Retinal pigment epithelial cell (primary cell): ENCODE measurements at places on chromosomes 12 and 14.

- no peak for DNase-seq
Observed at GRCh38 chr14:89491711-89492381, 74.8 kb upstream of the FOXN3 start.

GRCh38 chr12:121558956-121559355, 21.9 kb downstream of the KDM2B start:
- DNase-seq = no peak

DNA sequence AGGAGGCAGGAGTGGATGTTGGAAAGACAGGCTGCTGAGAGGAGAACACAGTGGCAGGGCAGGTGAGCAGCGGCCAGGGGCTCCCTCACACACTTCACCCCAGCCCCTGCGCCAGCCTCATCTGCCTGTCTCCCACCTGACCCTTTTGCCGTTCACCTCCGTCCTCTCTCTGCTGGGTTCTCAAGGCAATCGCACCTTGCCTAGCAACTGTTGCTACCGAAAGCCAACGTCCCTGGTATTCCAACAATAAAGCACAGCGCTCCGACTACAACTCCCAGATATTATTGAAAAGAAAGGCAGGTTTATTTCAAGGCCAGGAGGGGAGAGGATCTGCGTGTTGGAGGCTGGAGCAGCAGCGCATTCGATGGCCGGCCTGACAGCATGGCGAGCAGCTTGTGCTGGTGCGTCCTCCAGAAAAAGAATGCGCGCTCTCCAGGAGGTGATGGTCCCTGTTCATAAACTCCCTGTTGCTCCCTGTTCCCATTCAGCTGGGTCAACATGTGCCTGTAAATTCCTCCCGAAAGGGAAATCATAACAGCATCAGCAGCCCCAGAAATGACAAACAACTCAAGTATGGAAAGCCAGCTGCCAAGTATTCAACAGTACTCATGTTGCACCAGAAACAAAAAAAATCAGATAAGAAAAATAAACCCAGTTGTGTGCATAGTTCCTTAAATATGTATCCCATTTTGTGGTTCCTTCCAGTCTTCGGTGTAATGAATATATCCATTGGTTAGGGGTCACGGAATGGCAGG, 153.0 kb upstream of the DIO3 start:
- DNase-seq = no peak

- DNase-seq = no peak
Observed at GRCh38 chr14:70993931-70994330, 86.7 kb downstream of the PCNX1 start.

DNA sequence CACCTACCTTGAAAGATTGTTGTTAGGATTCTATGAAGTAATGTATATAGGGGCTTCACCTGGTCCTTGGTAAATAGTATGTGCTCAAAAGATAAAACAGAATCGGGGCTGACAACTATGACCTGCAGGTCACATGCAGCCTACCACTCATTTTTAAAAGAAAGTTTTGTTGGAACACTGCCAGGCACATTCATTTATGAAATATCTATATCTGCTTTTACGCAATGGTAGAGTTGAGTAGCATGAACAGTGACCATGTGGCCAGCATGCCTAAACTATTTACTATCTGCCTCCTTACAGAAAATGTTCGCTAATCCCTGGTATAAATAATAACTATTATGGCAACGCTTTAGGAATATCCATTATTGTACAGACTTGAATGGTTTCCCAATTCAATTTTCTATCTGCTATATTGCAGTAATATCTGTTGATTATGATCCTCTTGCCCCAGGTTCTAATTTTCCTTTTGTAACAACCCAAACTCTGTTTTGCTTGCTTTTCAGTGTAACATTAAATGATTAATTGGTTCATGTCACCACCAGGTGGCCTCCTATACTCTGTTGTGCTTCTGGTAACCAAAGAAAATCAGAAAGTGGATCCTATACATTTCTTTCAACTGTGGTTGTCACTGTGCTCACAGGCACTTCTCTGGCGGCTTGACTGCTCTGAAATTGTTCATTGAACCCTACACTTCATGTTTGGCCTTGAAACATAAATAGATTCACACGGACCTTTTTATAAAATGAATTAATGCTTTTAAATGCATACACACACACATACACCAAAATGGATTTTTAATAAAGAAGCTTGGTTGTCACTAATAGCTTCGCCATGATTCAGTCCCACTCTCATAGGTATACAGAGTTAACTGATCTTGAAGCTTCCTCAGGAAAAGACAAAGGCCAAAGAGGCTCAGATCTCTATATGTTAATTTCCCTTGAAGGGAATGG, 227.7 kb upstream of the NPAS3 start:
- no peak for DNase-seq
